ENCODE measurements at places on chromosomes 2 and 18.

GRCh38 chr18:3784949-3785348 is 335.0 kb downstream of the TGIF1 start:
- no peak for DNase-seq

- DNase-seq, result no peak
Observed at GRCh38 chr18:5891854-5892215, 3.5 kb downstream of the TMEM200C start.

GRCh38 chr2:2648094-2648493 is 317.0 kb upstream of the MYT1L start:
- no peak for DNase-seq

- DNase-seq, result no peak
Observed at GRCh38 chr2:137957033-137957432, 7.2 kb upstream of the HNMT start.

Measured in CMK (cell line).